WTC11 (cell line): ENCODE measurements at places on chromosomes 3 and 15. TPM values are rescaled to one million over a fixed set of nuclear protein-coding genes. Genes with fewer than 3 reads are reported as not detected.

DNA sequence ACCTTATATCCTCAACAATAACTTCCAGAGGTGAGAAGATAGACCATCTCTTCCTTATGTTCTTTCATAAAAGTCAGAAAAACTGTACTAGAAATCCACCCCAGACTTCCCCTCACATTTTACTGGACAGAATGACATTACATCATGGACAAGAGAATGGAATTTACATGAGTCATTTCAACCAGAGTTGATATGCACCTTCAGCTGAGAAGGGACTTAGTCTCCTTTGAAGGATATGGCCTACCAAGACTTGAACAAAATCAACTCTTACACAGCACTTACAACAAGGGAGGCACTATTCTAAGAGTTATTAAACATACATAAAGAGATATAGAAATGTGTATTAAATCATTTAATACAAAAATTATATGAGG is 380.0 kb upstream of the DPH6 start:
- no peak for DNase-seq

GRCh38 chr3:156433910-156434309 is 121.0 kb downstream of the SSR3 start:
- no peak for DNase-seq

The GABRR3 gene
- total RNA-seq, result not detected in 3 replicates

GRCh38 chr3:119702530-119703527 is at the start of gene CFAP91:
Gene CFAP91 (plus strand): TSS chr3:119703022. CDS start chr3:119703099, 77 bp downstream.
- peak; percentile 99 for DNase-seq

DNA sequence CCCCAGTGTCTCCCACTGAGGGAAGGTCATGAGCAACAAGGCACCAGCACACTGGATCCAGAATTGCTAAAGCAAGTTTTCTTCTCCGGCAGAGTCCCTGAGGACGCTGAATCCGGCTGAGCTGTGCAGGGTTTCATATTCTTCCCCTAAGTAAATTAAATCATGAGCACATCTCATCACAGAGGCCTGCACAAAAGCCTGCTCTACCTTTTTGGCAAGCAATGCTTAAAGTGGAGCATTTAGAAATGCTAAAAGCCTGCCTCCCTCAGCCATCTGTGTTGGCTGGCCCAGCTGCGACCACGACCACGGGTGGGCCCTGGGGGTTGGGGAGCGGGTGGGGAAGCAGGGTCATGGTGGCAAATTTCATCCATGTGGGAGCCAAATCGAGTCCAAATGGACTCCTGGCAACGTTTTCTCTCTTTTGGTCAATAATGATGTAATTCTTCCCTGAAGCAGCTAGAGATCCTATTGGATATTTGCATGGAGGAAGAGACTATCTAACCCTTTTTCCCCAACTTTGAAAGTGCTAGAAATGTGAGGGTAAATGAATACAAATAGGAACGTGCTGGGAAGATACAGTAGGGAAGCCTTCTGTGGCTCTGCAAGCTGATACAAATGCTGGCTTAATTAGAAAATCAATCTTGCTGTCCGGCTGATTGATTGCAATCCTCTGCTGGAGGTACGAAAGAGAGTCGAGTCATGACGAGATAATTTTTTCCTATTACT is 532.8 kb upstream of the TBL1XR1 start:
- no peak for DNase-seq

DNA sequence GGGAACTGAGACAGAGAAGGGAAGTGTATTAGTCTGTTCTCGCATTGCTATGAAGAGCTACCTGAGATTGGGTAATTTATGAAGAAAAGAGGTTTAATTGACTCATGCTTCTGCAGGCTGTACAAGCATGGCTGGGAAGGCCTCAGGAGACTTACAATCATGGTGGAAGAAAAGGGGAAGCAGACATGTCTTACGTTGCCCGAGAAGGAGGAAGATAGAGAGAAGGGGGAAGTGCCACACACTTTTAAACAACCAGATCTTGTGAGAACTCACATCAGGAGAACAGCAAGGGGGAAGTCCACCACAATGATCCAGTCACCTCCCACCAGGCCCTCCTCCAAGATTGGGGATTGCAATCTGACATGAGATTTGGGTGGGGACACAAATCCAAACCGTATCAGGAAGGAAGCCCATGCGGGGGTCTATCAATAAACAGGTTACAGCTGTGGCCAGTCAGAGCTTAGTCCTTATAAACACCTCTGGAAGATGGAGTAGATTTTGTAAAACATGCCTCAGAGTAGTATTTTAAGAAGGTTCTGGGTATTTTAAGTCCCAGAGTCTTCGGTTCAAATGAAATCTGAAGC is 153.9 kb downstream of the GHSR start:
- no peak for DNase-seq

- DNase-seq, result peak; percentile 67
These were observed 11.1 kb downstream of the IGF2BP2 start for GRCh38 chr3:185813691-185814215.

DNA sequence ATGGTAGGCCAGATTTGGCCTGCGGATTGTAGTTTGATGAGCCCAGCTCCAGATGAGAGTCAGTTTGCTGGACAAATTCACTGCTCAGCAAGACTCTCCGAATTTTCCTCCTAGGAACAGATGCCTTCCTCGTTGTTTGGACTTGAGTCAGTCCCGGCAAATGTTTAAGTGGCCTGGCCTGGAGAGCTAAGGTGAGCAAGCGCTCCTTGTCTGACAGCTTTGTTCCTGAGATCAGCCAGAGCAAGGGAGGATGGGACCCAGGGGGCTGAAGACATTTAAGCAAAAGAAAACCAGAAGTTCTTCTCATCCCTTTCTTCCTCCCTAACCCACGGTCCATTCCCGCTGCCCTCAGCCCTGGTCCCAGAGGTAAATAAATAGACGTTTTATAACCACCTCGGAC is 40.3 kb downstream of the POLR2M start:
- no peak for DNase-seq

GRCh38 chr3:188631291-188632010 is 477.5 kb downstream of the LPP start:
- DNase-seq, result no peak

DNA sequence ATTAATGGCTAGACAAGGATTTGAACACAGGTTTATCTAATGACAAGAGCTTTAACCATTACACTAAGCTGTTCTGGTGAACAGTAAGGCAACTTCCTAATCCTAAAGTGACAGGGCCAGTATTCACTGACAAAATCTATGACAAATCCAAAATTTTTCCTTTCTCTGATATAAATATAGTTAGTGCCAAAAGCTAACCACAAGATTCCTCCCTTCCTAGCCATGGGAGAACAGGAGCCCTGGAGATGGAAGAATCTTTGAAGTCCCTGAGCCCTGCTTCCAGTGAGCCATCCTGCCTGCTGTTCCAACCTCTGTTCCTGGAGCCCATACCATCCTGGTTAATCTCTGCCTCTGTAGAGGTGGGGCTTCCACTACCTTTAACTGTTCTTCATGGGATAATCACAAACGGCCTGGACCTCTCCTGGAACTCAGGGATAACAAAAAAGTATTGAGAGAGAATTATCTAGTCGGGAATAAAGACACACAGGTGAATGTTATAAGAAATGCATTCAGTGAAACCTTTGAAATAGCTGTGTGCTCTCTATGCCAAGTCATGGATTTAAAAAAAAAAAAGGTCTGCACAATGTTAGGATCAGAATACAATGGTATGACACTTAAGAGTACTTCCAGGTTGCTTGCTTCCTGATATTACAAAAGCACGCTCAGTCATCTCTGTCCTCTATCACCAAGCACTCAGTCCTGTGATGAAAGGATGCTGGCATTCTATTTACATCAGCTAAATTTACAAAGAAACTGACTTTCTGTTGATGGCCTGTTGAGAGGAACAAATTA is 235.8 kb downstream of the SUCLG2 start:
- DNase-seq, result no peak

GRCh38 chr3:185759512-185759911 is 65.3 kb downstream of the IGF2BP2 start:
- no peak for DNase-seq

DNA sequence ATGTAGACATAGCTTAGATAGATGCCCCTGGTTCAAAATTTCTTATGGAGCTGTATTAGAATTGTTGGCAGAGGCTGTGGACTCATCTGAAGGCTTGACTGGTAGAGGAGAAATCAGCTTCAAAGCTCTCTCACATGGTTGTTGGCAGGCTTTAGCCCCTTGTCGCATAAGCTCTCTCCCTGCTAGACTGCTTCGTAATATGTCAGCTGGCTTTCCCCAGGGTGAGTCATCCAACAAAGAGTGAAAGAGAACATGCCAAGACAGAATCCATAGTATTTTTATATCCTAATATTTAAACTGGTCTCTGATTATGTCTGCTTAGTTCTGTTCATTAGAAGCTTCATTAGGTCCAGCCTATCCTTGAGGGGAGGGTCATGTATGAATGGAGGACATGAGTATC is 427.4 kb upstream of the NAALADL2 start:
- DNase-seq, result no peak

DNA sequence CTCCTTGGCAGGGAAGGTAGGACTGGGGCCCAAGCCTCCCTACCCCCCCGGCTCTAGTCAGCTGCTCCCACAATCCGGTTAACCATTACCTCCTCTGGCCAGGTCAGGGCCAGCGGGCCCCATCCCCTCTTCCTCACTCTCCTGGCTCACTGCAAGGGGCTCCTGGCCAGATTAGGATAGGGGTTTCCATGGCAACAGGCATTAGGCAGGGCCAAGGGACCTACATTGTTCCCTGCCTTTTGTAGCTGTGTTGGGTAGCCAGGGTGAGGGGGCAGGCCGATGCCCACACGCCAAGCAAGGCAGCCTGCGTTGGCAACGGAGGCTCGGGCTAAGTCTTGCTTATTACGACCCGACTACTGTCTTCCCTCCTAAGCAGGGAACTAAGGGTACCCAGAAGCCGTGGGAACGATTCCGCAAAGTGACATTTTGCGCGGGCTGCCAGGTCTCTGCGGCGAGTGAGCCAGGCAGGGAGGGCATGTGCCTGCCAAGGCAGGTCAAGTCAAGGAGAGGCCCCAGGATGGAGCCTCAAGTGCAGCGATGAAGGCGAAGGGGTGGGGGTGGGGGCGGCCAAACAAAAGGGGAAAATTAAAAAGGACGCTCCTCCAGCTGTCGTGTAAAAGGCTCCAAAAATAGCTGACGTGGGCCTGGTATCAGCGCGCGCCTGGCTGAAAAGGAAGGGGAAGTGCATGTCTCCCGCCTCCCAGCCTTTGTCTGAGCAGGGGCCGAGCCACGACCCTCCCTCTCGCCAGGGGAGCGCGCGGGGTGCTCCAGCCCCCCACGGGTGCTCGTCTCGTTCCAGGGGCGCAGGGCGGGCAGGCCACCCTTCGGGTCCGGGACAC is 919 bp downstream of the IDH2 start:
- DNase-seq, result no peak

- DNase-seq, result no peak
These were observed 71.4 kb downstream of the ITGB5 start for GRCh38 chr3:124815781-124816180.

GRCh38 chr3:123295171-123295900 is 93.6 kb downstream of the SEC22A start:
- peak; percentile 10 for DNase-seq

GRCh38 chr3:158792709-158793108 is 9.1 kb upstream of the MFSD1 start:
- DNase-seq, result no peak

DNA sequence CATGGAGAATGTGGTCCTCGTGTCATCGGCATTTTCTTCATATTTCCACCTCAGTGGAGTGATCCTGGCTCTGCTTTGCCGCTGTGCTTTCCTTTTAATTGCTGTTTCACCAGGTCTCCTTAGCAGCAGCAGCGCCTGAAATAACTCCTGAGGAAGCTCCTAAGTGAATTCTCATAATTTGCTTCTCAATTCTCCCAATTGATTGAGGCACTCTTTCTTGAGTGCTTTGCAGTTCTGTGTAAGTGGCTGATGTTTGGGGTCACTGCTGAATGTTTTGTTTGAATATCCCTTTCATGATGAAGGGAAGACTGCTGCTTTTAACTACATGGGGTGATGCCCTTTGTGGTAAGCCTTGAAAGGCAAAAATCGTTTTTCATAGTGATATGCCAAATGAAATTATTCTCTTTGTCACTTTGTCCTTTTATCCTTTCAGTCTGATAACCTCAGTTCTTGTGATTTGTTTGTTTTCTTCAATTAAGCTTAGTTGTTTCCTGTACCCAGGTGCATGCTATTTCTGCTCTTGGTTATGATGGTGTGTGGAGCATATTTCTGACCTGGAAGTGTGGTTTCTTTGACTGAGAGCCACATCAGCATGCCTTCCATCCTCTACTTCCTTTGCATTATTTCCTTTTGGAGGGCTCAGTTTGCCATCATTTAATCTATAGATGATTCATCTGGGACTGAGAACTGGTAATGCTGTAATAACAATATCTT is 36.7 kb downstream of the HMG20A start:
- no peak for DNase-seq

- no peak for DNase-seq
These were observed 355.4 kb downstream of the FGF12 start for GRCh38 chr3:192371870-192372400.

DNA sequence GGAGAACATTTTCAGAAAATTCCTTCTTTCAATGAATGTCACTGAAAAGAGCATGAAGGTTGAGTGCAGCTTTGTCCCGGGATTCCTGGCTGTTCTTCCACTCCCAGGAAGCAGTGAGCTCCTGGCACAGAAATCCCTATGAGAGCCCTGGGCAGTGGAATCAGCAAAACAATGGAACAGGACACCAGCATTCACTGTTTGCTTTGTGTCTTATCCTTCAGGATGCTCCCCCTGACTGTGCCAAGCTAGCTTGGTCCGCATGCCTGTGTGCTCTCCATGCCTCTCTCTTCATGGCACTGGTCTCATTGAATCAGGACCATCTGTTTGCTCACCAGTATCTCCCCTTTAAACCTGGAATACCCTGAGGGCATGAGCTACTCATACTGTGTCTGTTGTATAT is 102.0 kb upstream of the GADL1 start:
- peak; percentile 14 for DNase-seq

The EIF1B gene
- 82.0 to 93.2 TPM (median 90.6 TPM) in 3 replicates for total RNA-seq

The PATL2 gene
- 0.41 to 1.2 TPM (median 0.59 TPM) in 3 replicates for total RNA-seq

- DNase-seq, result no peak
These were observed 175.7 kb downstream of the FAM43A start for GRCh38 chr3:194861375-194861774.

- DNase-seq, result no peak
These were observed 168.8 kb downstream of the NUP210 start for GRCh38 chr3:13251166-13251903.

- no peak for DNase-seq
These were observed 85.8 kb downstream of the FAM174B start for GRCh38 chr15:92569778-92570177.

- DNase-seq, result peak; percentile 84
These were observed at the start of gene SPTSSB for GRCh38 chr3:161371441-161372320. Gene SPTSSB (minus strand): TSS chr3:161371517. CDS start chr3:161346323, 25,194 bp downstream.

The IL16 gene
- 0.41 to 0.61 TPM (median 0.46 TPM) in 3 replicates for total RNA-seq

The FOXL2 gene
- 0.82 to 1.6 TPM (median 1.4 TPM) in 3 replicates for total RNA-seq

- peak; percentile 73 for DNase-seq
These were observed 36.9 kb downstream of the DNASE1L3 start for GRCh38 chr3:58173669-58174398.

DNA sequence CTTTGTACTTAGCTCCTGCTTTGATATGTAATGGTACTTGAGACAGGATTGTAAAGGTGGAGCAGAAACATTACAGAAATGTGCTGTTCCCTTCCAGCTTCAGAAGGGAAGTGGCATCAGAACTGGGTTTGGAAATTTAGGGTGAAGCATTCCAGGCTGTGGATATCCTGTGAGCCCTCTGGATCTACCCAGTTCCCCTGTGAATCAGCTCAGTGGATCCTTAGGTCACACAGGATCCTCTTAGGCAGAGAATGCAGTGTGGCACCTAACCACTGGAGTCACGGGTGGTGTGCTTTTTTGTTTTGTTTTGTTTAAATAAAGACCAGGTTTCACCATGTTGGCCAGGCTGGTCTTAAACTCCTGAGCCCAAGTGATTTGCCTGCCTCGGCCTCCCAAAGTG is 66.0 kb downstream of the TRIM71 start:
- DNase-seq, result no peak

The CPNE9 gene
- total RNA-seq, result 3.2 to 6.6 TPM (median 6.0 TPM) in 3 replicates

The MYNN gene
- total RNA-seq, result 14.3 to 14.5 TPM (median 14.3 TPM) in 3 replicates

The ATP8B4 gene
- total RNA-seq, result 0.23 to 0.37 TPM (median 0.27 TPM) in 3 replicates

- DNase-seq, result no peak
These were observed 68.6 kb downstream of the CDC25A start for GRCh38 chr3:48119505-48120193.
